Cardiac muscle cell (in vitro differentiated cells and primary cell): ENCODE measurements at places on chromosomes 16 and 17. TPM values are rescaled to one million over a fixed set of nuclear protein-coding genes. Genes with fewer than 3 reads are reported as not detected.
A peak's percentile ranks its signal among the peaks of the same experiment; 100 is the strongest.

DNA sequence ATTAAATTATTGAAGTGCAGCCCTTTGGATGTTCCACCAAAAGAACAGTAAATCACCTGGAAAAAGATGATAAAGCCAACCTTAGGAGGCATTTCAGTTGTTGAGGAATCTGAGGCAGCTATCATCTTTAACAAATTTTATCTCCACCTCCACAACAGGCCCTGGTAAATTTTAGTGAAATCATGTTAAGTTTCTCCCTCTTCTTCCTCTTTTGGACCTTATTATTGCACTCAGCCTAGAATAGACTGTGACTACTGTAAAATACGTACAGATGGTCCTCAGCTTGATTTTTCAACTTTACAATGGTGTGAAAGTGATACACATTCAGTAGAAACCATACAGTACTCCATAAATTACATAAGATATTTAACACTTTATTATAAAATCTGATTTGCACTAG lies 90.3 kb downstream of the USP32 start:
- DNase-seq = no peak

Gene VAT1L
- 1.5 and 2.4 TPM in 2 replicates for total RNA-seq

DNA sequence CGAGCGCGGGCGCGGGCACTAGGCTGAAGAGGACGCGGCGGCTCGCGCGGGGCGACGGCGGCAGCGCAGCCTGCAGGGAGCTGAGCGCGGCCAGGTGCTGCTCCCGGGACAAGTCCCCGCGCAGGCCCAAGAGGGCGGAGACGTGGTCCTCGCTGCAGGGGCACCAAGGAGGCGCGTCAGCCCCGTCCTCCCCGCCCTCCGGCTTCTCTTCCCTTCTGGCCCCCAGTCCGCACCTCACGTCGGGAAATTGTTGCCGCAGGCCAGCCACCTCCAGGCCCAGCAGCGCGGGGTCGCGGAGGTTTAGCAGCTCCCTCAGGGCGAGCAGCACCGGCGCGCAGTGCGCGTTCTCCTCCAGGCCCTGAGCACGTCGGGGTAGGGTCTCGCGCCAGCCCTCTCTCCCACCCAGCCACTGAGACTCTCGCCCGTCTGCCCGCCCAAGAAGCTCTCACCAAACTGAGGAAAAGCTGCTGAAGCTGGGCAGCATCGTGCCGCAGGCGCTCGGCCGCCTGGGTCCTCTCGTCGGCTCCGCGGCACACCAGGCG lies 761 bp upstream of the MATCAP1 start:
- DNase-seq = no peak

DNA sequence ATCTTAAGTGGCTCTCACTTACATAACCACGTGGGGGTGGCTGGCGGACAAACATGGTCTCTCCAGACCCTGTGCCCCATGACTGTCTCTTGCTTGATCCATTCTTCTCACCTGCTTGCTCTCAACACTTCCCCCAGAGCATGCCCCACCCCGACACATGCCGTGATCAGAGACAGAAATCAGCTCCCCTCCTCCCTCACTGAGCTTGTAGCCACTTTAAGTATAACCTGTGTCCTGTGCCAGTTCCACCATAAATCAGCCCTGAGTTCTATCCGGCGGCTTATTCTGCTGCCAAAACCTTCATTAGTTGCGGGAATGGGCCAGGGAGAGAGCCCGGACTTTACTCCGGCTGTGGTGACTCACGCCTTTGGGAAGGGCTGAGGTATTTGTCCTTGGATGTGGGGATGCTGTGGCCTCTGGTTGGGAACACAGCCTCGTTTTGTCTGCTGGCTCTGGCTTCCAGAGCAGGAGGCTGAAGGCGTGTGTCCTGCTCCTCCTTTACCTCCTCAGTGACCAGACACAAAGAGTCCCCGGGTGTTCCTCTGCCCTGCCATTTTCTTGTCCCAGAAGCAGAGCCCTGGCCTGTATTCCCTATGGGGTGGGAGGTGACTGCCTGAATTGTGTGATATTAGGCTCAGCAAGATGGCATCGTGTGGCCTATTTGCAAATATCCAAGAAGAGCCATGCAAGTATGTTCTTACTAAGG lies 21.1 kb downstream of the ANKRD40 start:
- DNase-seq = no peak

Gene CNGB1
- total RNA-seq = not detected in 2 replicates

- no peak for DNase-seq
Measured at GRCh38 chr16:57740423-57741071, 5.0 kb downstream of the KATNB1 start.

- DNase-seq = no peak
Measured at GRCh38 chr17:57890857-57891232, 41.0 kb upstream of the MRPS23 start.

DNA sequence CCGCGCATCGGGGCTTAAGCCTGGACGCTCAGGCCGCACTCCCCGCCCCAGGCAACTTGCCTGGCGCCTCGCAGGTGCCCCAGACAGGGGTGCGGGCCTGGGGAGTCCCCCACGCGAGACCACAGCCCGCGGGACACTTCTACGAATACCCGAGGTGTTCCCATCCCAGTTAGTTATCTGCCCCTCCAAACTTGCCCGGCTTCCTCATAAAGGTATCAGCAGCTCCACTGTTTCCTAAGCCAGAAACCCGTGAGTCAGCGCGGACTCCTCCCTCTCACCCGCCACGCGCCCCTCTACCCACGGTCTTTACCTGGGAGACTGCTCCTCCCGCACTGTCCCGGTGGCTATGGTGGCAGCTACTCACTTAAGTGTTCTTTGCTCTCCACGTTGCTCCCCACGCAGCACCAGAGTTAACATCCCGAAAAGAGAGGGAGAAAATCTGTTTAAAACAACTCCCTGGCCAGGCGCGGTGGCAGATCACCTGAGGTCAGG lies 1.0 kb upstream of the CREBBP start:
- DNase-seq = no peak

Gene KCNJ18
- total RNA-seq = not detected in 2 replicates

Gene CCL3
- total RNA-seq = not detected in 2 replicates

DNA sequence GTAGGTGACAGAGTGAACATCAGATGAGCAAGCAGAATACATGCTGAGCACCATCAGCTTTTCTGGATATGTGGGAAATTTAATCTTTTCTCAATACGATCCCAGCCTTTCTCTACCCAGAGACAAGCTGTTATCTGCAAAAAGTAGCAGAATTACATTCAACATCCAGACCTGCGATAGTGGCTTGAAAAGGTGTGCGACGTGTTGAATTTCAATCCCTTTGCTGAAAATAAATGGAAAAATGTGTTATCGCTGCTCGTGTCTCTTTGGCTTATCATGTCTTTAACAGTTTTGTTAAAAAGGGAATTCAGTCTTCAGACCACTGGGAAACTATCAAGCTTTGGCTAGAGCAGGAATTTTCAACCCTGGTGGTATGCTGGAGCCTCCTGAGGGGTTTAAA lies 98.8 kb upstream of the FAM20A start:
- DNase-seq = no peak

Gene MMP2
- 37.5 and 44.3 TPM in 2 replicates for total RNA-seq

DNA sequence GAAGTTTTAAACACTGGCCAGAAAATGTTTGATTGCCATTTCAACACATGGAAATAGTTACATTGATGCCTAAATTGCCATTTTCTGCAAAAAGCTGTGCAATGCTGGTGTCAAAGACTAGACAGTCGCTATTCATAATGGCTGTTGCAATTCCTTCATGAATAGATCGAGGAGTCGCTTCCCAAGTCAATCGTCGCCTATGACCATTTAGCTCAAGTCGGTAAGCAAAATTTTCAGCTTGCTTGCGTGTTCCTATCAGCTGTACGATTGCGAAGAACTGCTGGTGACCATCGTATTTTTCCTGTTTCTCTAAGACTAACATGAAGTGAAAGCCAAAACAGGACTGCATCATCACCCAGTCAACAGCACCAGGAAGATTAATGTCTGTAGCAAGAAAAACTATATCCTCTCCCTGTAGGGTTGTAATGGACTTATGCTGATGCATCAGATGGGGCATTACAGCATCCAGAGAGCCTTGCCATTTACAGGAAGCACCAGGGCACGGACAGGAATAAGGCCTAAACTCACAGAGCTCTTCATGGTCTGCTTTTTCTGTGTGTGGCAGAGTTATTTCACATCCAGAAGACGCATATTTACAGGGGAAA lies 23.6 kb downstream of the SIAH1 start:
- DNase-seq = no peak

GRCh38 chr17:235831-236640 lies 54.6 kb upstream of the DOC2B start:
- no peak for DNase-seq

GRCh38 chr16:65124596-65124995 lies 2.7 kb upstream of the CDH11 start:
- DNase-seq = no peak

Gene ASGR1
- total RNA-seq = 19.8 and 20.2 TPM in 2 replicates

DNA sequence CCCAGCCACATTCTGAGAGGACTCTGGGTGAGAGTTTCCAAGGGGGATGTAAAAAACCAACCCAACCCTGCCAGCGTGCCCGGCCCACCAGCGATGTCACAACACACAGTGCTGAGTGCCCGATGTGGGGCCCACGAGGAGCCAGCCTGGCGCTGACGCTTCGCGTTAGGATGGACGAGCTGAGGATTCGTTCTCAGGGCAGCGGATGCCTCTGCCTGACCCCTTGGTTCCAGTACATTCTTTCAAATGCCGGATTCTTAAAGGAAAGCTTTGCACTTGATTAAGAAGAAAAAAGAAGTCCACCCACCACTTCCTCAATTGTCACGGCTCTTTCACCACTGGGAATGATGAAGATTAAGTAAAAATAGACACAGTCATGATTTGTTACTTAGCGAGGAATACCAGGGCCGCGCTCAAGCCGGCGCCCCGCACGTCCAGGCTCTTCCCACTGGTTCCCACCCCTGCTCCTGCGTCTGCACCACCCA lies 79.4 kb downstream of the IRF8 start:
- no peak for DNase-seq

DNA sequence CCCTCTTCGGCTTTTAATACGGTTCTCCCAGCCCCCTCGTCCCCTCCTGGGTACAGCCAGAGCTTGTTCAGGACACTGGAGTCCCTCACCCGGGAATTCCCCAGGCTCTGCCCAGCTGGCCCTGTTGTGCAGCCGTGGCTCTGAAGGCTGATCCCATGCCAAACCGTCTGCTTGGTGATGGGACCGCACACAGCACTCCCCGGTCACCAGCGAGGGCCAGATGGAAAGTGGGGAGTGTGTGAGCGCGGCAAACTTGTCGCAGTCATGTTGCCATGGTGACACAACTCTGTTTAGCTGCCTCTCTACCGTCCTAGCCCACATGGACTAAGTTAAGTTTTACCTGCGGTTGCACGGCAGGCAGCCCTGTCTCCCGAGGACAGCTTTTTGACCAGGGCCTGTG lies 107.9 kb downstream of the RAP1GAP2 start:
- peak; percentile 26 for DNase-seq

GRCh38 chr17:44794851-44795413 lies 35.2 kb downstream of the GJC1 start:
- peak; percentile 64 for DNase-seq

DNA sequence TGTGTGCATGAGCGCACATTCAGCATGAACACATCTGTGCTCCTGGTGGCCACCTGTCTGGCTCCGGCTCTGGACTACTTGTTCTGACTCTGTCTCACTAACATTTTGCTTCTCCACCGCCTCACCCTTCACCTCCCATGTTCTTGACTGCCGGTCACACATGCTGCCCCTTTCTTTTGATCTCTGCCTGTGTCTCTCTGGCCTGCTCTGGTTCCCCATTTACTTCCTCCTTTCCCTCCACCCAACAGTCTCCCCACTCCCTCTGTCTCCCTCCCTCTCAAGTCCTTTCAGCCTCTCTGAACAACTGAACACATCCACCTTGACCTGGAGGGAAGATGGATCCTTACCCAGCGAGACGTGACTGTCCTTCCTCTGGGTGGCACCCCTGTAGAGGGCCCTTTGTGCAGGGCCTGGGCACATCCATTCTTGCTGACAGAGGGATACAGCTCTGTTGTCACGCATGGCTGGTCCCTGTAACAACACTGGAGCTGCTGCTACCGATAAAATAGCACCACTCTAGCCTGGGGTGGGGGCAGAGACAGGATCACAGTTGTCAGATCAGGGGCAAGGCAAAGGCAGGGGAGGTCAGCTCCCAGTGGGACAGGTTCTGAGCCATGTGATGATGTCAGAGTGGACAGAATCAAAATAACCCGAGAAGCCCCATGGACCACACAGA lies 11.0 kb downstream of the ZSCAN32 start:
- DNase-seq = no peak

- no peak for DNase-seq
Measured at GRCh38 chr17:69170377-69170776, 28.7 kb upstream of the ABCA6 start.

Gene VPS25
- total RNA-seq = 101 and 129 TPM in 2 replicates

Gene KRT15
- total RNA-seq = 0.09 and 0.28 TPM in 2 replicates

DNA sequence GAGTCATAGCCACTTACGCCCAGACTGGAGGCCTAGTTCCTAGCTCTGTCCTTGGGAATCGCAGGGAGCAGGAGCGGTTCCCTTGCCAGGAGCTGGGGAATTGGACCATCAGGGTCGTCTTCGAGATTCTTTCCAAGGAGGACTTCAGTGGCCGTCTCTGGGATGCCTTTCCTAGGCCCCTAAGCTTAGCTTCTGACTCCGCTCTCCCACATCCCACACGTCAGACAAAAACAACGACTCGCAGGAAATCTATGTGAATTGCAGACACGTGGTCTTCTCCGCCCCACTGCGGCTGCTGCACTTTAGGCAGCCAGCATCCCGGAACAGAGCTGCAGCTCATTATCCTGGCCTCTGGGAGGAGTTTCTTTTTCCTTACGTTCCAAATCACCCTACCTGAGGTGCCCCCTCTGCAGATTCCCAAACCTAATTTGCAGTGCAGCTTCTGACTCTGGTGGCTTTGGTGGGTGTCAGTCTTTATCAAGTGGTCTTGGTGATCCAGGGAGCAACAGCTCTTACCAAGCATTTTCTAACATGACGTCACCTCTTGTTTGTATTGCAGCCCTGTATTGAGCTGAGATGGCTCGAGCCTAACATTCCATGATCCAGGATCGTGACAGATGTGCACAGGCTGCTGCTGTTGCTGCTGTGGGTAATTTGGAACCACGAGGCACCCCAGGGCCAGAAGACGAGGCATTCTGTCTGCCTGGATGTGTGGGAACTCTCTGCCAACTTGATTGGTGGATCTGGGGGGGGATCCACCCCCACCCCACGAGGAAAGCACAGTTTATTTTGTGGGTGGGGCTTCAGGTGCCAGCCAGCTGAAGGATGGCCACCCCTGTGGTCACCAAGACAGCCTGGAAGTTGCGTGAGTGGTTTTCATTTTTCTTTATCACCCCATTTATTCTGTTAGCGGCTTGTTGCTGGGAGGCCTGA lies 1.1 kb downstream of the KATNB1 start:
- peak; percentile 82 for DNase-seq

Gene CAPNS2
- not detected in 2 replicates for total RNA-seq
